Jurkat, Clone E6-1 (cell line): ENCODE measurements at places on chromosomes 12 and 14.

- DNase-seq, result no peak
These were observed 1341.4 kb downstream of the FSCB start for GRCh38 chr14:43165651-43166050.

- no peak for DNase-seq
These were observed 33.8 kb upstream of the GPATCH2L start for GRCh38 chr14:76117789-76118484.

- DNase-seq, result no peak
These were observed 513.0 kb downstream of the NRXN3 start for GRCh38 chr14:78683206-78683605.

DNA sequence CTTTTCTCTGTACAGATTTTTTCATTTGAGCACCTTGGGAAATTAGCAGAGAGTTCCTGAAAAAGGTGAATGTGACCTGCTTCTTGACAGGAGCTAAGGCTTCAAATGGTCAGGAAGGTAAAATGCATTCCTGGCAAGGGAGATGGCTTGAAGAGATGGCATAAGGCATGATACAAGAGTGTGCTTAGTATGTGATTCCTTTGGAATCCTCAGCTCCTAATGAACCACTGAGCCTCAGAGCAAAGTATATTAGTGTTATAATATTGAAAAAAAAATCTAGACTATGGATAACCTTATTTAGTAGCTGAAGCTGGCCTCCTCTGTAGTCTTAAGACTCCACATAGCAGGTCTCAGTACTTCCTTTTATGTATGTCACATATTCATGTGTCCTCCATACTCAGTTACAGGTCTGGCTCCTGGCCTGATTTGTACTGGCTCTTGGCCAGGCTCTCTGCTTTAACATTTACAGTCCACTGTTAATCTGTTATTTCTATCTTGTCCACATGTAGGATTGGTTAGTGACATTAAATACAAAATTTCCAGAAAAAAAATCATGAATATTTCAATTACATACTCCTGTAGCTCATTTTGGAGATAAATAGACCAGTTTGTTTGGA is 17.9 kb downstream of the TOGARAM1 start:
- DNase-seq, result no peak

DNA sequence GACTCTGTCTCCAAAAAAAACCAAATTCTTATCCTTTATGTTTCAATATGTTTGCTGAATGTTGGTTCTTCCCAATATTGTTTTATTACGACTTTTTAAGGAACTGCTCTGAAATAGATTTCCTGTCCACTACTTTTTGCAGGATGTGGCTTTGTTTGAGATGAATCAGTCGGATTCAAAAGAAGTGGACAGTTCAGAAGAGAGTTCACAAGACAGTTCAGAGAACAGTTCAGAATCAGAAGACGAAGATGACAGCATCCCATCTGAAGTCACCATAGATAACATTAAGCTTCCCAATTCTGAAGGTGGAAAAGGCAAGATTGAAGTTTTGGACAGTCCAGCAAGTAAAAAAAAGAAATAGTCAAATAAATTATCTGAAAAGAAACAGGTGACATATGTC is 8.2 kb downstream of the NOPCHAP1 start:
- no peak for DNase-seq

DNA sequence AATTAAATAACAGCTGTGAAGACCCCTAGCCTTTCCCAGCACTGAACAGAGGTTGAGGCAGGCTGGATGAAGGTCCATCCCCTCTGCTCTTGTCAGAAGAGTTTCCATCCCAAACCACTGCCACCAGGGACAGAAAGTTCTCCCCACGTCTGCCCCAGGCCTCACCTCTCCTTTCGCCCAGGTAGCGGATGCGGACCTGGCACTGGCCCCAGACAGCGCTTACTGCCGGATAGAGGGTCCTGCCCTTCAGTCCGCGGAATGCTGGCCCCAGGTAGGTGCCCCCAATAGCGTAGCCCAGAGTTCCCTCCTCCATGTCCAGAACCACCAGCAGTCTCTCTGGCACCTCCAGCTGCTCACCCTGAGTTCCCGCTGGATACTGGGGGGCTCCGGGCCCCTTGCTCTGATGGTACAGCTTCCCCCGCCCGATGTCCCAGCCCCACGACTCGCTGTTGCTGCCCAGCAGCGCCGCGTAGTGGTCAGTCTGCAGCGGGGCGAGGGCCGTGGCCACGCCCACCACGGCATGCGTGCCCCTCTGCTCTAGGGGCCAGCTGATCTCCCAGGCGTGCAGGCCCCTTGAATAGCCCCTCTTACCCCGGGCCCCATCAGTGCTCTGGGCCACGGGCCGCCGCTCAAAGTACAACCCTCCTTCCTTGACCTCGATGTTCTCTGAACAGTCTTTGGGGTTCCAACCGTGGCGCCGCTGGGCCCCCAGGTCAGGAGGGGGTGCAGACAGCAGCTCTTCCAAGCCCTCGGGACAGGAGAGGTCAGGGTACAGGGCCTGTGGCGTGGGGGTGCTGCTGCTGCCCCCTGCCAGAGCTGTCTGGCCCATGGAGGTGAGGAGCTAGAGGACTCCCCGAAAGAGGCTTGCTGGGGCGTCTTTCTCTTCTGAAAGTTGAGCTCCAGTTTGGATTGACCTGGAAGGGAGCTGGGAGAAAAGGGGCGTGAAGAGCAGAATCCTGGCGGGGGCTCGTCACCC is 742 bp downstream of the SPSB2 start:
- DNase-seq, result peak; percentile 65

- DNase-seq, result no peak
These were observed 210.4 kb downstream of the SPTSSA start for GRCh38 chr14:34251662-34252061.

DNA sequence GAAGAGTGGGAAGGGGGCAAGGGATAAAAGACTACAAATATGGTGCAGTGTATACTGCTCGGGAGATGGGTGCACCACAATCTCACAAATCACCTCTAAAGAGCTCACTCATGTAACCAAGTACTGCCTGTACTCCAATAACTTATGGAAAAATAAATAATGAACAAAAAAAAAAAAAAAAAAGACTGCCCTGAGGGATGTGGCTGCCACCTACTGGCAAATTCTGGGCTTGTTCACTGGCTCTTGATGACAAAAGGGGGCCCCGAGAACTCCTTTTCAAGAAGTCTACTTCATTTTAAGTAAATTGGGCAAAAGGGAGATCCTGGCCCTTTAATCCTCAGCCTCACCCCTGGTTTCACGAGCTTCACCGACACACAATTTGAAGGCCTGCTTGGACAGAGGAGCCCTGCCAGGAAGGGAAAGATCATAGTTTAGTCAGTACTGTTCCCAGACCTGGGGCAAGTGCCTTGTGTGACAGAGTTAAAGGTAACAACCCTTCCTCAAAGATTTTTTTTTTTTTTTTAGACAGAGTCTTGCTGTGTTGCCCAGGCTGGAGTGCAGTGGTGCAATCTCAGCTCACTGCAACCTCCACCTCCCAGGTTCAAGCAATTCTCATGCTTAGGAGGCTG is 26.1 kb upstream of the STAC3 start:
- peak; percentile 28 for DNase-seq

- no peak for DNase-seq
These were observed 95.8 kb downstream of the BCAT1 start for GRCh38 chr12:24853094-24853493.

- no peak for DNase-seq
These were observed 102.9 kb upstream of the RFLNA start for GRCh38 chr12:124191966-124192365.

DNA sequence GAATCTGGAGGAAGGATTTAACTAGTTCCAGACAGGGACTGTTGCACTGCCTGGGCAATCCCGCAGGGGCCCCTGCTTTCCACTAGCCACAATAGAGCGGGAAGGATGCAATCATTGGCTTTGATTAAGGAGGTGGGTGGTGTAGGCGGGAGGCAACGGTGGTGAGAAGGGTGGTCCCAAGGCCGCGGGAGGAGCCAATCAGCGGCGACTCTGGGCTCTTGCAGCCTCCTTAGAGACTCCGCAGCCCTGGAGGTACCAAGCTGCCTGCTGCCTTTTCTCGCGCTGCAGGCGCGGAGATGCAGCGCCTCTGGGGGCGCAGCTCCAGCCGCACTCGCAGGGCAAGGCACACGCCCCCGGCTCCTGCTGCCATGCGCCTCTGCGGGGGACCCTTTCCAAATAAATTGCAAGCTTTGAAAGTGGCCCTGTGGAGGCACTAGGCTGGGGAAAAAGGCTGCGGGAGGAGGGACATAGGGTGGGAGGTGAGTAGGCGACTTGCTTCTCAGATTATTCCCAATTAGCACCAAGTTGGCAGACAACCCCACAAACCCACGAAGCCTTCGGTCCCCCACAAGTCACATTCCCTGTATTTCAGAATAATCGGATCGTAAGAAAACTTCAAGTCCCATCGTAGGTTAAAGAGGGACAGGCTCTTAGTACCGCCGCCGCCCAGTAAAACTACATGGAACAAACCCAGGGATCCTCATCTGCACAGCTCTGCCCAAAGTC is 858 bp upstream of the KCNA1 start:
- DNase-seq, result peak; percentile 54

GRCh38 chr12:42961395-42961794 is 371.8 kb upstream of the PRICKLE1 start:
- DNase-seq, result no peak

- DNase-seq, result no peak
These were observed 110.0 kb downstream of the EFCAB11 start for GRCh38 chr14:89844508-89844907.

GRCh38 chr14:20855652-20856291 is 35.4 kb upstream of the RNASE3 start:
- DNase-seq, result peak; percentile 54

GRCh38 chr12:124583854-124584253 is 16.4 kb upstream of the NCOR2 start:
- DNase-seq, result no peak

GRCh38 chr14:103748534-103748857 is 32.9 kb downstream of the ZFYVE21 start:
- DNase-seq, result peak; percentile 96

GRCh38 chr12:5548152-5548943 is 116.4 kb downstream of the NTF3 start:
- no peak for DNase-seq

GRCh38 chr12:11901701-11902524 is 168.8 kb upstream of the BCL2L14 start:
- DNase-seq, result no peak

- DNase-seq, result no peak
These were observed 105.5 kb upstream of the PRB2 start for GRCh38 chr12:11500861-11501230.

GRCh38 chr12:83665634-83666218 is 979.0 kb downstream of the TMTC2 start:
- no peak for DNase-seq

DNA sequence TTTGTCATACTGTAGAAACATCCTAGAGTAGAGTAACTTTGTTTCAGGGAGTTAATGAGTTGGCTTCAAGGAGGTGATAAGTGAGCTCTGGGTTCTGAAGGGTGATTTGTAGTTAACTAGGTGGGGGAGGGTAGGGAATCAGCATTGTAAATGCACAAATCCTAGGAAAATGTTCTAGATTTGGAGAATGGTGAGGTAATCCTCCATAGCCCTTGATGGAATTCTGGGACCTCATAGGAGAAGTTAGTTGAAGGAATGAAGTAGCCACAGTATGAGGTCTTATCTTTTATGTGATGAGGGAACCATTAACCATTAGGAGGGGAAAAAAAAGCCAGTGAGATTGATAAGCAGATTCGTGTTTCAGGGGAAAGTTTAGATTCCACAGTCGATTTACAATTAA is 8.0 kb downstream of the CNOT2 start:
- DNase-seq, result no peak

DNA sequence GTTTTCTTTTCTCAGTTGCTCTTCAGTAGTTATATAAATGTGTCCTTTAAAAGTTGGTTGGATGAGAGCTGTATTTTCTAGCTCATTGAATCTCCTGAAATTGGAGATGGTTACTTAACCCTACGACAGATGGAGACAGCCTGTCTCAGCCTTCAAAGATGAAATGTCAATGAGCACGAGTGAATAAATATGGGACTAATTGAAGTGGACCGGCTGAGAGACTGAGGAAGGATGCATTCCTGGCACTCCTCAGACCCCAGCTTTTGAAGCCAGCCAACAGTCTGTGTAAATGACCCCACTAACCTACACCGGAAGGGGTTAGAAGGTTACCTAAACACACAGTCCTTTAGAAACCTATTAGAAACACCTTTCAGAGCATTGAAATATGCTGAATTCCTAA is 46.6 kb downstream of the PDZRN4 start:
- DNase-seq, result no peak

- DNase-seq, result no peak
These were observed 6.0 kb downstream of the PLD4 start for GRCh38 chr14:104930526-104931303.

DNA sequence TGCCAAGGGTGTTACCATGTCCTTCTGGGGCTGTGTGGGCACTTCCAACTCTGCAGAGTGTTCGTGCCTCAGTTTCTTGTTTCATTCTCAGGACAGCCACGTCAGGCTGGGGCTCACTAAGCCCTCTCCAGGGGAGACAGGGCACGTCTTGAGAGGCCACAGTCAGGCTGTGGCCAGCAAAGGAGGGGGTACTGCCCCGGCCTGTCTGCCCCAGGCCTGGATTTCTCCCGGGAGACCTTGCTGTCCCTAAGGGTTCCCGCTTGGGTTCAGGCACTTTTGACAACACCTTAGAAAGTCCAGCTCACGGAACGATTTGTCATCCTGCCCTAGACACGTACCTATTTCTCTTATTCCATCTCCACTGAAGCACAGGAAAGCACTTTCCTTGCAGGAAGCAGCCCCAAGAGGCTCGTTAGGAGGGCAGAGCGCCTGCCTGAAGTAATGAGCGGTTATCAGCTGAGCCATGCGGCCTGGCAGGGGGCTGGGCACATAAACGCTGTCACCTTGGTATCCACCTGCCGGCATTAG is 290.4 kb upstream of the RTL1 start:
- DNase-seq, result no peak

DNA sequence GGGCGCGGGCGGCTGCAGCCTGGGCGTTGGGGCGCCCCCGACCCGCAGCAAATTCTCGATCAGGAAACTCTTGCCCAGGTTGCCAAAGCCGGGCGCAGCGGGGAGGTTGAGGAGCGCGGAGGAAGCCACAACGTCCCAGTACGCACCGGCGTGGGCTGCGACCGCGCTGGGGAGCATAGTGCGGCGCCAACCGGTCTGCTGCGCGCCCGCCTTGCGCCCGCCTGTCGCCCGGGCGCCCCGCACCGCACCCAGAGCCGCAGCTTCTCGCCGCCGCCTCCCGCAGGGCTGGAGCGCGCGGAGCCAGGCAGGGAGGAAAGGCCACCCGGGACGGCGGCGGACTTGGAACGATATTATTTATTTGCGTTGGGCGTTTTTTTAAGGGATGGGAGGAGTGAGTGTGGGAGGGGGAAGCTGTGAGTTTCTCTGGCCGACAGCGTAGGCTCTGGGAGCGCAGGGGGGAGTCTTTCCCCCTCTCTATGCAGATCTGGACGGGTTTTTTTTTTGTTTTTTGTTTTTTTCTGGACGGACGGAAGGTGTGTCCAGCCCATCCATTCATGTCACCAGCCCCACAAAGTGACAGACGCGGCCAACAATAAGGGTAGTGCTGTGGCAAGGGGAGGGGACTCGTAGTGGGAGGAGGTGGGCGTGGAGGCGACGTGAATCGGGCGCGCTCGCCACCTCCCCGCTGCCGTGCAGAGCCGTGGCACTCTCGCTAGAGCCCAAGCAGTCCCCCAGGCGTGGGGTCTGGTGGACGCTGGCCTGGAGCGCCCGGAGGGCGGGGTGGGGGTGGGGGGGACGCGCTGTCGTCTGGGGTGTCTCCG is at the start of gene DBX2:
Gene DBX2, minus strand, starts transcription at position 349 of the 821 bp plus-strand sequence. Its CDS starts 172 bp downstream, at position 177.
- no peak for DNase-seq
